ENCODE measurements at places on chromosomes 16 and 17.

GRCh38 chr16:56317998-56318826 is 107.1 kb downstream of the AMFR start:
- DNase-seq: peak; percentile 98

- no peak for DNase-seq
These were observed 204.8 kb downstream of the MSI2 start for GRCh38 chr17:57461082-57461481.

DNA sequence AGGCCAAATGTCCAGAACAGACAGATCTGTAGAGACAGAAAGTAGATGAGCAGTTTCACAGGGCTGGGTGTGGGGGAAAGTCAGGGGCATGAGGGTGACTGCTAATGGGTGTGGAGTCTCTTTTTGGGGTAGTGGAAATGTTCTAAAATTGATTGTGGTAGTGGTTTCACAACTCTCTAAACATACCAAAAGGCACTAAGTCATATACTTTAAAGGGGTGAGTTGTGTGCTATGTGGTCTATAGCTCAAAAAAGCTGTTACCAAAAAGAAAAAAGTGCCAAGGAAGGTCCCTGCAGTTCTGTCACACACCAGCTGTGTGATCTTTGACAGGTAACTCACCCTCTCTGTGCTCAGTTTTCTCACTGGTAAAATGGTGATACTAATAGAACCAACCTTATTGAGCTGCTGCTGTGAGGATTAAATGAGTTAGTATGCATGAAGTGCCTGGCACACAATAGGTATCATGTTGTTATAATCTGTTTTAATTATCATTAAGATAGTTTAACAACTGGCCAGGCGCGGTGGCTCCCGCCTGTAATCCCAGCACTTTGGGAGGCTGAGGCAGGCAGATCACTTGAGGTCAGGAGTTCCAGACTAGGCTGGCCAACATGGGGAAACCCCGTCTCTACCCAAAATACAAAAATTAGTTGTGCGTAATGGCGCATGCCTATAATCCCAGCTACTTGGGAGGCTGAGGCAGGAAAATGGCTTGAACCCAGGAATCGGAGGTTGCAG is 10.3 kb downstream of the ITGAX start:
- DNase-seq: no peak

- no peak for DNase-seq
These were observed 870.1 kb downstream of the KCNJ2 start for GRCh38 chr17:71039391-71039790.
